Femur (tissue), 1 donor: ENCODE measurements at places on chromosomes 16 and 17.

DNA sequence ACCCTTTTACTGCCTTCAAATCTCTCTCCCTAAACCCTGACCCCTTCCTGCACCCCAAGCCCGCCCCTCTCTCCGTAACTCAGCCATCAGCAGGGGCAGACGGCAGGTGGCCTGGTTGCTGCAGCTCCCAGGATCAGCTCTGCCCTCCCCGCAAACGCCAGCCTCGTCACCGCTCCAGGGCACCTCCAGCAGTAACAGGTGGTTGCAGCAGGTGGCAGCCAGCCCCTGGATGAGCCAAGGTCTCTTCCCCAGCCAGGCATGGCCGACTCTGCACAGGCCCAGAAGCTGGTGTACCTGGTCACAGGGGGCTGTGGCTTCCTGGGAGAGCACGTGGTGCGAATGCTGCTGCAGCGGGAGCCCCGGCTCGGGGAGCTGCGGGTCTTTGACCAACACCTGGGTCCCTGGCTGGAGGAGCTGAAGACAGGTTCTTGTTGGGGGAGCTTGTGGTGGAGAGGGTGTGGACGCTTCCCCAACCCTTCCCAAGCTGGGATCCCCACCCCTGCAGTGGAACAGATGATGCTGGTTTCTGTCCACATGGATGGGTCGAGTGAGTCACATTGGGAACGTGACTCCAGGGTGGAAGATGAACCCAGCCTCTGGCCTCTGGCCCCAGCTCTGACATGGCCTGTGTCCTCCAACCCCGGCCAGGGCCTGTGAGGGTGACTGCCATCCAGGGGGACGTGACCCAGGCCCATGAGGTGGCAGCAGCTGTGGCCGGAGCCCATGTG, 558 bp downstream of the HSD3B7 start:
- DNase-seq, result peak; percentile 48

DNA sequence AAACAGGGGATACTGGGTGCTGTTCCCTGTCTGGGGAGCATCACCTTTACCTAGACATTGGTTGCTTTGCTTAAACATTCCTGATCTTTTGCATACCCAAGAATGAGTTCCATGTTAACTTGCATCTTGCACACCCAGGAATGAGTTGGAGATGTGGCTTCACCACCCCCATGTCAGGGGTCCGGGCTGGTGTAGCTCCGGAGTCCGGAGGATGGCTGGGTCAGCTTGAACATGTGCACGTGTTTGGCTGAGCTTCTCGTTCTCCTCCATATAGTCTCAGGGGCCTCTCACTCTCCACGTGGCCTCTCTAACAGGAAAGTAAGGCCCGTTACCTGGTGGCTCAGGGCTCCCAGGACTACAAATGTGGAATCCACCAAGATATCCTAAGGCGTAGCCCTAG, 18.2 kb upstream of the AMZ2 start:
- no peak for DNase-seq

DNA sequence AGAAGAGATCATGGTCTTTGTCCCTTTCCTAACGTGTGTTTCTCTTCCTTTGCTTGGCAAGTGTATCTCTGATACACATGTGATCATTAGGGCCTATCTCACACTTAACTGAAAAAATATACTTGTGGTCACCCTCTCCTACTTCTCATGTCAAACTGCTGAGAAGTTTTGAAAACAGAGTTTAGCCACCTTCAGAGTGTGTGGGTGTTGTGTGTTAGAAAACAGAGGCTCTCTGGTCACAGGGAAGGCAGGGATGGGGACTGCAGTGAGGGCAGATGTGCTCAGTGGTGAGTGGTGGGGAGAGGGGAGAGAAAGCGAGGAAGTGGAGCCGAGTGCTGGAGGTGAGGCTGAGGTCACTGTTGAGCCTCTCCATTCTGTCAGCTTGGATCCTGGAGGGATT, 29.4 kb downstream of the GRB7 start:
- DNase-seq, result no peak

DNA sequence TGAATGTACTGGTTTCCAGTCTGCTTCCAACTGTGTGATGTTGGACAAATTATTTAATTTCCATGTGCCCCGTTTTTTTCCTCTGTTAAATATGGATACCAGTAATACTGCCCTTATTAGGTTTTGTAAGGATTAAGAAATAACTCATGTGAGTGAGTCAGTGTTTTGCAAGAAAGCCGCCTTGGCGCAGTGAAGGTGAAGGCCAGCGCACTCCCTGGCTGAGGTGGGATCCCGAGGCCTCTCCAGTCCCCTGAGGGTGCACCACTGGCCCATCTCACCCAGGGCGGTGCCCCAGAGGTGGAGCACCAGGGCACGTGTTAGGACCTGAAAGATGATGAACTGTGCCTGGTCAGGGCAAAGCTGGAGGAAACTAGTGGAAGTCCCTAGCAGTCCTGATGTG, 43.5 kb downstream of the PHKB start:
- no peak for DNase-seq

DNA sequence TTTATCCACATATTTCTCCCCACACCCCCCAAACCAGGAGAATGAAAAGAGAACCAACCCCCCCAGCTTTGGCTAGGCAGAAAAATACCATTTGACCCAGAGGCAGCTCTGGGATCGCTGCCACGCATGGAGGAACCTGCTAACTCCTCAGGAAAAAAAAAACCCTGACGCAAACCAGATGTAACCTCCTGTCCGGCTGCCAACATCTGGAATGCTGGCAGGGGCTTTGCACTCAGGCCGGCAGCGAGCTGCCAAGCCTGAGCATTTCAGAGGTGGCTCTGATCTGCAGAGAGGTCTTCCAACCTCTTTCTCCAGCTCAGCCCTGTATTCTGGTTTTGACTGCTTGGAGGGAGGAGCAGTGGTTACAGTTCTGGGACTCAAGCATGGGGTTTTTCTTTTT, 8.2 kb downstream of the IGFBP4 start:
- DNase-seq, result peak; percentile 91

DNA sequence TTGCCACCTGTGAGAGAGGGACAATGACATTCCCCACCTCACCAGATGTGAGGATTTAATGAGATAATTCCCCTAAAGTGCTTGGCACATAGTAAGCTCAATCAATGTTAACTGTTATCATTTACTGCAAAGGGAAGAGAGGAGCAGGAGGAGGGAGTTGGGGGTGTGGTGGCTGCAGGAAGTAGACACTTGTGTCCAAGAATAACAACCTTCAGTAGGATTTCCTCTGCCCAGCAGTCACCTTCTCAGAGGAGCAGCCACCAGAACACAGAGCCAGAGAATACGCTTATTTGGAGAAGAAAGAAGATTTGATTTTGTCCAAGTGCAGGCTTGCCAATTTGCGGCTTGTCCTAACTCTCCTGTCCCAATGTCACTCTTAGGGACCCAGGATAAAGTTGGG, 10.2 kb downstream of the CBX4 start:
- DNase-seq, result peak; percentile 7

- DNase-seq, result no peak
Measured at GRCh38 chr16:9197957-9198661, 106.7 kb downstream of the HAPSTR1 start.

GRCh38 chr17:79907217-79907715, 68.0 kb upstream of the CBX4 start:
- DNase-seq, result no peak

DNA sequence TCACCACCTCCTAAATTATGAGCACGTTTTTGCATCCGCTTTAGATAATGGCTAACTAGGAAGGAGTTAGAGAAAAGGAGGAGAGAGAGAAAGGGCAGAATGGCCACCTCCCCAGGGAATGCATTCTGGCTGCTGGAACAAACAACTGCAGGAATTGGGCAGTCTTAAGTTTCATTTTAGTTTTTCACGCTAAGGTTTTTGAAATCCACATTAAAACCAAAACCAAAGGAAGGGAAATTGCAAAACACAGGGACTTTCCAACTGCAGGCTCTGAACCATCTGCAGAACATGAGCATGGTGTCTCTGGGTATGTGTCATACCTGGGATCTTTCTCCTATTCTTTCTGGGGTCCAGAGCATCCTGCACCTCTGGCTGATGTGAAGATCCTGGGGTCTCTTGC, 12.1 kb upstream of the CCL8 start:
- DNase-seq, result no peak

- DNase-seq, result no peak
Measured at GRCh38 chr16:3982216-3982615, 101.7 kb upstream of the CREBBP start.

- no peak for DNase-seq
Measured at GRCh38 chr17:76405607-76405966, 21.2 kb downstream of the SPHK1 start.

- no peak for DNase-seq
Measured at GRCh38 chr17:62707425-62707739, 79.9 kb downstream of the MRC2 start.

GRCh38 chr17:48579760-48580554, 1.8 kb upstream of the HOXB4 start:
- no peak for DNase-seq

DNA sequence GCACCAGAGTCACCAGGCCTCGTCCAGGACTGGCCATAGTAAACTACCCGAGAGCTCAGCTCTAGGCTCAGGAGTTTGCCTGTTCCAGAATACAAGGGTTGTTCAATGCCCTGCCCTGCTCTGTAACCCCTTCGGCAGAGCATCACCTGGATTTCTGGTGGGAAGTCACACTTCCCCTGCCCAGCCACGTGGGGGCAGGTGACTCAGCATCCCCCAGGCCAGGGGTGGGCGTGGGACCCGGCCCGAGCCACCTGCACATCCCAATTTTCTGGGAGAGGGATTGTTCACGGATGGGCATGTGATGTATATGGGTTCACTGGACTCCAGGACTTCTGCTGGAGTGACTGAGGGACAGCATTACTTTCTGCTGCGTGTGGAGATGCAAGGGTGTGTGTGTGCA, 25.8 kb downstream of the COX4I1 start:
- DNase-seq, result no peak

- DNase-seq, result no peak
Measured at GRCh38 chr16:58379736-58380135, 12.5 kb upstream of the GINS3 start.

DNA sequence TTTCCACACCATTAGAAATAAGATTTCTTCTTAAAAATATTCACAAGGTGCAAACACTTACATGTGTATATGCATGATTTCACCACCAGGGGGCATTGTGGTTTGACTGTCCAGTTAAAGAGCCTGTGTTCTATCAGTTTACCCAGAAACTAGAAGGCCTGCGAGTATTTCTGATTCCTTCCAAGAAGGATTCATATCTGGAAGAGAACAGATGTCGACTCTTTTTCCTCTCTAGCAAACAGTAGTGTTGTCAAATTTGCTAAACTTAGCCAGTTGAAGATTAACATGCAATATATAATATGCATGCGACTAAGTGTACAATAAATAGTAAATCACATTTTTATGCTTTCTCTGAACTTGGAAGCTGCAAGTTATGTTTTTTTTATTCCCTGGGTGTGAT, 404.1 kb downstream of the WWOX start:
- DNase-seq, result peak; percentile 77

- DNase-seq, result peak; percentile 84
Measured at GRCh38 chr17:50866950-50867362, 802 bp upstream of the TOB1 start.

- DNase-seq, result no peak
Measured at GRCh38 chr17:39084558-39084957, 66.9 kb downstream of the PLXDC1 start.

- peak; percentile 54 for DNase-seq
Measured at GRCh38 chr16:4529085-4530060, 9.2 kb downstream of the CDIP1 start.

- peak; percentile 89 for DNase-seq
Measured at GRCh38 chr16:4380119-4381063, 8.7 kb downstream of the VASN start.

GRCh38 chr16:89360760-89361435, 129.5 kb downstream of the ANKRD11 start:
- DNase-seq, result peak; percentile 64

DNA sequence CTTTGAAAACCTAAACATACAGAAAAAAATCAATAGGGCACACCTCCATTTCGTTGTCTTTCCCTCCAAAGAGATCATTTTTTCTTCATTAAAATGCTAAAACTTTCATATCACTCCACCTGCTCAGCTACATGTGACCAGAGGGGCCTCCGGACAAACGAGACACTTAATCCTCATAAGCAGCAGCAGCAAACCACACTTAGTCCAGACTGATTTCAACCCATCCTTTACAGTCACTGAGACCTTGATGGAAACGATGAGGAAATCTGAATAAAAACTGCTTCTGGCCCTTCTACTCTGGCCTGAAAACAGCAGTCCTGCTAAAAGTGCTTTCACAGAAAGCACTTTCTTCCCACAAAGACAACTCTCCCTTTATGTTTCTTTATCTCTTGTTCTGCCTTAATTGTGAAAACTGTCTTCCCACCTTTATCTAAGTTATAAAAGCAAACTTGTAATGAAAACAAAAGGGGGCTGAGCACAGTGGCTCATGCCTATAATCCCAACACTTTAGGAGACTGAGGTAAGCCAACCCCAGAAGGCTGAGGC, 4.6 kb downstream of the ANKRD11 start:
- DNase-seq, result no peak

DNA sequence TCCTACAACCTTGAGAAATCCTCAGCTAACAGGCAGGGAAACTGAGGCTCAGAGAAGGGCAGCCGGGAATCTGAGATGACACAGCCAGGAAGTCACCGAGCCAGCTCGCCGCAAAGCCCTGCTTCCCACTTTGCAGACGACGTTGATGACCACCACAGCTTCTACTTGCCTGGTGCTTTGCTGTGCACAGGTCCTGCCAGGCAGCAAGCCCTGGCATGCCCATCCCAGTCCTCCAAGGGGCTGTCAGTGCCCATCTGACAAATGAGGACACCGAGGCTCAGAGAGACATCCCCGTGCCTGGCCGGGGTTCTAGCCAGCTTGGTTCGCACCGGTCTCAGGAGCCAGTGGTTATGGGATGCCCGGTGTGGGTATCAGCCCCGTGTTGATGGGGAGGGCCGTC, 20.1 kb downstream of the KCNJ12 start:
- no peak for DNase-seq

GRCh38 chr16:64656471-64656870, 465.4 kb downstream of the CDH11 start:
- DNase-seq, result no peak

- DNase-seq, result no peak
Measured at GRCh38 chr16:65828296-65828695, 538.2 kb upstream of the CDH5 start.

- no peak for DNase-seq
Measured at GRCh38 chr17:55444471-55445441, 23.1 kb upstream of the MMD start.

- no peak for DNase-seq
Measured at GRCh38 chr16:85935391-85935973, 36.5 kb downstream of the IRF8 start.
